Glutamatergic neuron (in vitro differentiated cells): ENCODE measurements at places on chromosomes 16 and 17. TPM values are rescaled to one million over a fixed set of nuclear protein-coding genes. Genes with fewer than 3 reads are reported as not detected.

DNA sequence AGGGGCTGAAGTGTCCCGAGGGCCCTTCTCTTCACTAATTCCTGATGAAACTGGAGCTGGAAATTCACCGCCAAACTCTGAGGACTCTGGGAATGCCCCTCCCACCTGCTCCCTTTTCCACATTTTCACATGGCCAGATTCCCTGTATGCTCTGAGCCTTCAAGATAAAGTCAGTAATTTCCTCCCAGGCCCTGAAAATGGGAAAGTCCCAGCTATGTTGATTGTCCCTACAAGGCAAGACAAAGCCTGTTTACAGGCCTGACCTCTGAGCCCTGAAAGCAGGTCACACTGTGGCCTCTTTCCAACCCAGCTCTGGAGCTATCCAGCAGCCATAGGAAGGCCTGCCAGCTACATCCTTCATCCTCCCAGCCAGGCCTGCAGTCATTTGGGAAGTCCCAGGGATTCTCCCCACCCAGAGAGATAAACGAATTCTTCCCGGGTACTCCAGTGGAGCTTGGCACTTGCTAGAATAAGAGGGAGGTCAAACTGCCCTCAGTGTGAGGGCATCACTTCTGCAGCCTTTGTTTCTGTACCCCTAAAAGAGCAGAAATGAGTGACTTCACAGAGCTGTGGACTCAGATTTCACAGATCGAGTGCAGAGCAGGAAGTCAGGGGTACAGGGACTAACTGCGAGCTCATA lies 19.6 kb upstream of the CCL2 start:
- DNase-seq, result no peak

- DNase-seq, result peak; percentile 12
Measured at GRCh38 chr17:82301300-82301915, 16.0 kb downstream of the CD7 start.

- no peak for DNase-seq
Measured at GRCh38 chr16:52805559-52806168, 247.0 kb downstream of the CHD9NB start.

KCNAB3 gene
- 12.3 TPM for total RNA-seq

ACBD4 gene
- total RNA-seq, result 3.7 TPM

- no peak for DNase-seq
Measured at GRCh38 chr16:14232106-14232864, 161.2 kb downstream of the MRTFB start.

CACNG1 gene
- not detected for total RNA-seq

DNA sequence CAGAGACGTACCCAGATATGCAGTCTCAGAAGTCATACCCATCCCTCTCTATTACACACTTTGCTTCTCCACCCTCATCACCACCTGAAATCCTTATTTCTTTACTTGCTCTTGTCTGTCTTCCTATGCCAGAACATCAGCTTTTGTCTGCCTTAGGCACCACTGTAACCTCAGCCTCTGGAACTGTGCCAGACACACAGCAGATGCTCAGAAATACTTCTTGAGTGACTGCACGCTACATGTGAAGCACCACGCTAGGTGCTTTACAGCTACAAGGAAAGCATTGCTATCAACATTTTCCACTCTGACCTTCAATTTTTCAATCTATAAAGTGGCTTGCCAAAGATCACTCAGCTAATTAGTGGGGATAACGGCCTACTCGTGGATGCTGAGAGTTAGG lies 226.8 kb downstream of the CHD9NB start:
- DNase-seq, result no peak

DNA sequence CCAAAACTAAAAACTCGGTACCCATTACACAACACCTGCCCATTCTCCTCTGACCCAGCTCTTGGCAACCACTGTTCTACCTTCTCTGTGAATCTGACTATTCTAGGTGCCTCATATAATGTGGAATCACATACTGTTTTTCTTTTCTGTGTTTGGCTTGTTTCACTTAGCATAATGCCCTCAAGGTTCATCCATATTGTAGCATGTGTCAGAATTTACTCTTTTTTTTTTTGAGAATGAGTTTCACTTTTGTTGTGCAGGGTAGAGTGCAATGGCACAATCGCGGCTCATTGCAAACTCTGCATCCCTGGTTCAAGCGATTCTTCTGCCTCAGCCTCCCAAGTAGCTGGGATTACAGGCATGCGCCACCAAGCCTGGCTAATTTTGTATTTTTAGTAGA lies 59.5 kb upstream of the RBL2 start:
- no peak for DNase-seq

DNA sequence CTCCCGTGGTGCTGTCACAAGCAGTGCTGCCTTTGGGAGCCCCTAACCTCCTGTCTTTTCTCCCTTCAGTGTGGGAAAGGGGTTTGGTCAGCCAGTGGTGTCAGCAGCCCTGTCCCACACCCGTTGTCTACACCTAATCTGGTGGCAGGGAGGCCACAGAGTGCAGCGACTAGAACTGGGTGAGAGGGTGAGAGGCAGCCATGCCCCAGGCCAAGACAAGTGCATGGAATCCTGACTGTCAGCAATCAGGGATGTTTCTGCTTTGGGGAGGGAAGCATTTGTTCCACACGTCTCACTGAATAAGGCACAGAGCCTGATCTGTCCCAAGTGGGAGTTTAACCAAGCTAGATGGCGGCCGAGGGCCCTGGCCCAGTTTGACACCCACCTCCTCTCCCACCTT lies 1.4 kb upstream of the ZNF267 start:
- no peak for DNase-seq

DNA sequence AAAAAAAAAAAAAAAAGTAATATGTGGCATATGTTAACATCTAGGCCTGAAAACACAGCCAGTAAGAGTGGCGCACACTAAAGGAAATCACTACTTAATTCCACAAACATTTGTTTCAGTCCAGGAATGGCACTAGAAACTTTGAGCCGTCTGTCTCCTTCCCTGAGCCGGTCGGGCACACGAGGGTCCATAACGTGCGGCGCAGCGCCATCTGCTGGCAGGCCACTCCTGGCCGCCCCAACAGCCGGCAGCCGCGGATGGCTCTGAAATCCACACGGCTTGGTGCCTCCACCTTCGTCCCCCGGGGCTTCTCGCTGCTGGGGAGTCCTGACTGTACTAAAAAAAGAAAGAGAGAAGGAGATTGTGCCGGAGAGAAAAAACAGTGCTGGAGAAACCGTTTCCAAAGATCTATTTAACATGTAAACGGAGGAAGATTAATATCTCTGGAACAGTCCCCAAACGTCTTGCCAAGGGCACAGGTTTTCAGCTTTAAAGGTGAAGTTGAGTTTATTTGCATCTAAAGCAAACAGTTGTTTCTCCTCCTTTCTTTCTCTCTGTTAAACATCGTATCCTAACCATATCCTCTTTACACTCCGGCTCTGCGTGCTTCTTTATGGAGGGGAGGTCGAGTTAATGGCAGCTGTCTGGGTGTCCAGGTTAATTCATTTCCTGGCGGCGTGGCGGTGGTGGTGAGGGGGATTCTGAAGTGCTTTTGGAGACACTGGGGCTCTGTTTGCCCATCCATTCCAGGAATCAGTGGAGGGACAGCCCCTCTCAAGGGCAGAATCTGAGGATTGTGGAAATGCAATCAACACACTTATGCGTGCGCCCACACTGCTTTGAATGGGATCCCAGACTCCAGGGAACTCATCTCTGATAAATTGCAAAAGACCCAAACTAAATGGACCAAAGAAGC lies 611.3 kb upstream of the SALL1 start:
- peak; percentile 93 for DNase-seq

C16orf89 gene
- total RNA-seq, result not detected

OTOP3 gene
- not detected for total RNA-seq

CCL5 gene
- total RNA-seq, result not detected

GRCh38 chr17:50079334-50080095 lies 15.6 kb upstream of the PDK2 start:
- DNase-seq, result peak; percentile 62

- DNase-seq, result no peak
Measured at GRCh38 chr17:57405491-57406072, 149.3 kb downstream of the MSI2 start.

- DNase-seq, result no peak
Measured at GRCh38 chr16:86923656-86924055, 345.3 kb downstream of the FOXL1 start.

GRCh38 chr16:84937196-84938005 lies 73.9 kb downstream of the ZDHHC7 start:
- DNase-seq, result no peak

- no peak for DNase-seq
Measured at GRCh38 chr16:68345351-68345810, 34.6 kb downstream of the PRMT7 start.

DNA sequence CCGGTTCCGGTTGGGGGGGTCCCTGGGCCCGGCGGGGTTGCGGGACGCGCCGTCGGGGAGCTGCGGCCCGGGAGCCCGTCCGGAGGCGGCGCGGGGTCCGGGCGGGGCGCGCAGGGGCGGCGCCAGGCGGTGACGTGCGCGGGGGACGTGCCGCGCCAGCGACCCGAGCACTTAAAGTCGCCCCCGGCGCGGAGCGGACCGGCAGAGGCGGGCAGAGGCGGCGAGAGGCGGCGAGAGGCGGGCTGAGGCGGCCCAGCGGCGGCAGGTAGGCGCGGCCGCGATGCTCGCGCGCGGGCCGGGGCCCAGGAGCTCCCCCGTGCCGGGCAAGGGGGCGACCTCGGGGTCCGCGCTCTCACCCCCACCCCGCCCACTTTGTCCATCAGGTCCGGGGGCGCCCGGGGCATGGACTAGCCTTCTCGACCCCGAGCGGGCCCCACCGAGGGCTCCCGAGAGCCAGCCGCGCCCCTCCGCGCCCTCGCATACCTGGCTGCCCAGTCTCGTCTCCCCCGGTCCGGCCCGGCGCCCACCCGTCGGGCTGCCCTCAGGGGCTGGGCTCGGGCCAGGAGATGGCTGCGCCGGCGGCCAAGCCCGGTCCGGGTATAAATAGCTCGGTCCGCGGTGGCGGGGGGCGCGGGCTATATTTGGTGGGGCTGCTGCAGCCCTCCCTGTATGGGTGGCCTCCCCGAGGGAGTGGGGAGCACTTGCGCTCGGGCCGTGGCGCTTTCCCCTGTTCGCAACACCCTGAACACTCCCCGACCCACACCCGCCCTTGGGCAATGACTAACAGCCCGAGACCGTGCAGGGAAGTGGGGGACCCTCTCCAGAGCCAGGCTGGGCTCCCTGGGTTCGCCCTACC lies at the start of gene SLC16A3:
SLC16A3 (plus strand) TSS at position 201 of the 856 bp plus-strand sequence. CDS start 6,967 bp downstream, outside the sequence.
- no peak for DNase-seq

DNA sequence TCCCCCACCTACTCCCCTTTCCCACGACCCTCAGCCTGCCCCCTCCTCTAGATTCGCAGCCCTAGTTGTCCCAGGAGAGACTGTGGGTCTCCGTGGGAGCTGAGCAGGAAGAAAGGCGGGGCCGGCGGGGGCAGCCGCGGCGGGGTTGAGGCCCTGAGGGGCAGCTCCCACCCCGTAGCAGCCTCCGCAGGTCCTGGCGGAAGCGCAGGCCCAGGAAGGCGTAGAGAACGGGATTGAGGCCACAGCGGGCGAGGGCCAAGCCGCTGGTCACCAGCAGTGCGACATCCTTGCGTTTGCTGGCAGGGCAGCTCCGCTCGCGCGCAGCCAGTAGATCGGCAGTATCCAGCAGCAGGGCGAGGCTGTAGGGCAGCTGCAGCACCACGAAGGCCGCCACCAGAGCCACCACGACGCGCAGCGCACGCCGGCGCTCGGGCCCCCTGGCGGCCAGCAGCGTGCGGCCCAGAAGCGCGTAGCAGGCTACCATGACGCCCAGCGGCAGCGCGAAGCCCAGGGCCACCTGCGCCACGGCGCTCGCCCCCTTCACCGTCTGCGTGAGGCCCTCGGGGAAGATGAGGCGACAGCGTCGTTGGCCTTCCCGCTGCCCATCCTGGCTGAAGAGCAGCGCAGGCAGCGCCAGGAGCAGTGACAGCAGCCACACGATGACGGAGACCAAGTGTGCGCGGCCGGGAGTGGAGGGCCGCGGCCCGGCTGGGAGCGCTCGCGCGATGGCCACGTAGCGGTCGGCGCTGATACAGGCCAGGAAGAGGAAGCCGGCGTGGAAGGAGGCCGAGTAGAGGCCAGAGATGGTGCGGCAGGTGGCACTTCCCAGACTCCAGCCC lies 1.9 kb downstream of the CCR10 start:
- peak; percentile 90 for DNase-seq

DNA sequence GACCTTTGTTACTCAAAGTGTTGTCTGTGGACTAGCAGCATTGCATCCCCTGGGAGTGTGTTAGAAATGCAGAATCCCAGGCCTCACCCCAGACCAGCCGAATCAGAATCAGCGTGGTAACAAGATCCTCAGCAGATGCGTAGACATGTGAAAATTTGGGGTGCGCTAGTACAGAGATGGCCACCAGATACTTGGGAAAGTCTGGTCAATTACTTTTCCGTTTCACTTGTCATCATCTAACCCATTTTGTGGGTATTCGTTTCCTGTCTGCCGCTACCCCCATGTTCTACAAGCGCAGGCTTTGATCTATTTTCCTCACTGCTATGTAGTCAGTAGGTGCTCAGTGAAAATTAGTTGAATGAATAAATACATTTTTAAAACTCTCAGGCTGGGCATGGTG lies 33.1 kb upstream of the HERPUD1 start:
- no peak for DNase-seq

DNA sequence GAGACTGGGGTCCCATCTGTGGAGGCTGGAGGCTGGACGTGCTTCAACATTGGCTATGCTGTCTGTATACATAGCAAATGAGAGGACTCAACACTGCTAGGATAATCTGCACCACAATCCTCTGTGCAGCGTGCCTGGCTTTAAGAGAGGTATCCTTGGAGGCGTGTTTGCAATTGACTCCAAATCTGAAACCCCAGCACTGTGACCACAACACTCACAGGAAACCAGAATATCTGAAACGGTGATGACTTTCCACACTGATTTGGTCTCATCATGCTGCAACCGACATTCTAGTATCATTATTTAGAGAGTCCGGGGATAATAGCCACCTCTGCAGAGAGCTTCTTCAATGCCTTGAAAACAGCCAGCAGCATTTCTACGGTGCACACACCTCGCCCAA lies 35.1 kb downstream of the TLE7 start:
- DNase-seq, result peak; percentile 2

DNAI2 gene
- total RNA-seq, result not detected

- DNase-seq, result no peak
Measured at GRCh38 chr16:89733792-89734191, 12.5 kb downstream of the ZNF276 start.

DNA sequence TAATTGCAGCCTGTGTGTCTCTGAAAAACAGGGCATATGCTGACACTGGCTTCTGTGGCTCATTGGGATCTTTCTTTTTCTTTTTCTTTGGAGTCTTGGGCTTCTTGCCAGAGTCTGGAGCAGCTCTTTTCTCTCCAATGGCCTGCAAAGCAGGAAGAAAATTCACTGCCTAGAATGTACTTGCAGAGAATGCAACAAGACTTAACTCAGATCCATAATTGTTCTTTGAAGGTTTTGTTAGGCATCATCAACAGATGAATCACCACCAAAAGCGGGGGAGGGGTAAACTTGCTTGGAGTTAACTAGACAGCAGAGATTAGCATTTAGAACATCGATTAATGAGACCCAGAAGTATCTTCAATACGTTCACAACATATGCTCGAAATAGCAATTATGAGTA lies 100.9 kb downstream of the TOX3 start:
- DNase-seq, result peak; percentile 43
